Stimulated activated CD8-positive, alpha-beta memory T cell treated with anti-CD3 and anti-CD28 coated beads, Interleukin-4, amount 100 ng/mL, for 1 hour (primary cell): ENCODE measurements at places on chromosomes 16 and 17.
A peak's percentile ranks its signal among the peaks of the same experiment; 100 is the strongest.

DNA sequence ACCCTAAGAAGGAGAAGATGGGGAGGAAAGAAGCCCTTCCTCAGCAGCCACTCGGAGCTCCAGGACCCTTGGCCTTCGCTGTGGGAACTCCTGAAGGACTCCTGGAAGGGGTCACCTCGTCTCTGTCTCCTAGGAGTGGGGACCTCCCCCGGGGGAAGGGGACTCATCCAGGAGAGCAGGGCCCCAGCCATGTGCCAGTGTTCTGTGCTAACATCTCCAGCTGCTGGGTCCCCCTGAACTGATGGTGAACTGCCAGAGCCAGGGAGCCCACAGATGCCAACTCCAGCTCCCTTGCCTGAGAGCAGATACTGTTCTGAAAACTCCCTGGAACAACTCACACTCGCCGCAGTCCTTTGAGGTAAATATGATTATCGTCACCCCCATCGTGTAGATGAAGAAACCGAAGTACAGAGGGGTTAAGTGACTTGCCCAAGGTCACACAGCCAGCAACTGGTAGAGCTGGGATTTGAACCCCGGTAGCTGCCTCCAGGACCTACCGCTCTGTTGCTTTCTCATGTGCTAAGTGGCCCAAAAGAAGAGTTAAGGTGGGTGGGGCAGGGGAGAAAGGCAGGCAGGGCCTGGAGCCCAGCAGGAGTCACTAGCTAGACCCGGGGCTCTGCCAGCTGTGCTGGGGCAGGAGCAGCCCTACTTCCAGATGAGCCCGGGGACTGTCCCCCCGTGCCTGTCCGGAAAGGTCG, 10.5 kb downstream of the TIMM22 start:
- DNase-seq, result no peak

GRCh38 chr16:28554634-28555423, 1.1 kb downstream of the SGF29 start:
- no peak for DNase-seq

GRCh38 chr17:62937606-62938005, 28.4 kb upstream of the TANC2 start:
- no peak for DNase-seq

DNA sequence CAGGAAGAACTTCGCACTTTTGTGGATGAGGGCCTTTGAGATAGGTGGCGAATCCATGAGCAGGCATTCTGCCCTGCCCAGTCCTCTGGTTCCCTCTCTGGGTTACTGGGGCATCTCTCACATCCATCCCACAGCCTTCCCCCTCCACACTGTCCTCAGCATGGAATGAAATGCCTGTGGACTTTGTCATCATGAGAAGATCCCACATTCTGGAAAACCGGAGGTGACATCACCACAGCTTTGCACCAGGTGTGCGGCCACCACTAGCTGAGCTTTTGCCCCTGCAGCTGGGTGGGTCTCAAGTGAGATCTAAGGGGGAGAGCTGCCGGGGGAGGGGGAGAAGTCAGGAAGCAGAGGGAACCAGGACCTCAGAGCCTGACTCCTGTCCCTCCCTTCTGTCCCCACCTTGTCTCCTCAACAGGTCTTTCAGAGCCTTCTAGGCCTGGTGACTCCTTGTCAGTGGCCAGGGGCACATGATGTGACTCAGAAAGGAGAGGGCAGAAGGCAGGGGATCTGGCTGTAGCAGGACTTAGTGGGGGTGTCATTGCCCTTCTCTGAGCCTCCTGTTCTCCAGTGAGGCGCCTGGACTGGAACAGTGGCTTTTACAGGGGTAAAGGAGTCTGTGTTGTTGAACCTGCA, 40.0 kb upstream of the DLX4 start:
- DNase-seq, result no peak

DNA sequence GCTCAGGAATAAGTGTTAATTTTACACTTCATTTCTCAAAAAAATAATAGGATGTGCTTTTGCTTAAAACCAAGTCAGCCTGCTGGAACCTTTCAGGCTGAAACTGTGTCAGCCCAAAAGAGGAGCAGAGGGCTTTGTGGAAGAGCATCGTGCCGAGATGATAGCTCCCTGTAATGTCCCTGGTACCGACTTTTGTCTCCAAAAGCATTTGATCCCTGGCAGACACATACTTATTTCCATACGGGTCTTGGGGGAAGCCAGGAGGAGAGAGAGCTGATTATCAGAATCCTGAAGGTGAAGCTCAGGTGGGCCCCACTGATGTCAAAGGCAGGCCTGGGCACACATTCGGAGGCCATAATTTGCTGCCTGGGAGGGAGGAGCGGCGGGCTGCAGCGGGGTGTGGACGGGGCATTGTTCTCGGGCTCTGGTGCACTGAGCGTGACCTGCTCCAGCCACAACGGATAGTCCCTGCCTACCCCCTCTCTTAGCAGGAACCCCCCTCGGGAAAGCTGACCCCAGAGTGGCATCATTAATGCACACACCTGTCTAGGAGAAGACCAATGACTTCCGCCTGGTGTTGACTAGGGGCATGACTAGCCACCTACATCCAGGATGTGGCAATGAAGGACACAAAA, 155.9 kb downstream of the C16orf78 start:
- no peak for DNase-seq

GRCh38 chr16:64094992-64095634, 1026.8 kb downstream of the CDH11 start:
- DNase-seq, result no peak

DNA sequence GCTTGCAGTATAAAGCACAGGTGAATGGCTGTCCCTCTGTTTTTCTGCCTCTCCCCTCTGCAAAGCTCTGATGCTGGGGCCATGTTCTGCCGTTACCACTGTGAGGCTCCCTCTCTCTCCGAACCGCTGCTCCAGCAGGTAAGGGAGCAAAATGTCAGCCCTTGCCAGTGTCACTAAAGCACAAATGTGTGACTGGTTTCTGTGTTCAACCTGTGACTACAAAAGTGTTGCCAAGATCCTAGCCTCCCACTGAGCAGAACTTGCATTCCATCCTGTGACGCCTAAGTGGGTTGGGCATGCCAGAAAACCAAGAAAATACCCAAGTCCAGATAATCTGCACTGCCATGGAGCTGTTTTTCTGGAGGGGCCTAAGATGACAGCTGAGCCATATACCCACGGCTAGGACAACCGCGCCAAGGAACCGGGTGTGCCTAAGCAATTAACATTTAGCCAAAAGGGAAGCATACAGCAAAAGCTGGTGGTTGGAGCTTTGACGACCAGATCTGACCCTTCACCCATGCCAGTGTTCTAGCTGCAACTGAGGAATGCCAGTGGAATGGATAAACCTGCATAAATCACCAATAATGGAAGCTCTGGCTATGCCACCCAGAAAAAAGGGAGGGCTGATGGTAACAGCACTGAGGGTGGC, 35.0 kb downstream of the PSME3IP1 start:
- no peak for DNase-seq

DNA sequence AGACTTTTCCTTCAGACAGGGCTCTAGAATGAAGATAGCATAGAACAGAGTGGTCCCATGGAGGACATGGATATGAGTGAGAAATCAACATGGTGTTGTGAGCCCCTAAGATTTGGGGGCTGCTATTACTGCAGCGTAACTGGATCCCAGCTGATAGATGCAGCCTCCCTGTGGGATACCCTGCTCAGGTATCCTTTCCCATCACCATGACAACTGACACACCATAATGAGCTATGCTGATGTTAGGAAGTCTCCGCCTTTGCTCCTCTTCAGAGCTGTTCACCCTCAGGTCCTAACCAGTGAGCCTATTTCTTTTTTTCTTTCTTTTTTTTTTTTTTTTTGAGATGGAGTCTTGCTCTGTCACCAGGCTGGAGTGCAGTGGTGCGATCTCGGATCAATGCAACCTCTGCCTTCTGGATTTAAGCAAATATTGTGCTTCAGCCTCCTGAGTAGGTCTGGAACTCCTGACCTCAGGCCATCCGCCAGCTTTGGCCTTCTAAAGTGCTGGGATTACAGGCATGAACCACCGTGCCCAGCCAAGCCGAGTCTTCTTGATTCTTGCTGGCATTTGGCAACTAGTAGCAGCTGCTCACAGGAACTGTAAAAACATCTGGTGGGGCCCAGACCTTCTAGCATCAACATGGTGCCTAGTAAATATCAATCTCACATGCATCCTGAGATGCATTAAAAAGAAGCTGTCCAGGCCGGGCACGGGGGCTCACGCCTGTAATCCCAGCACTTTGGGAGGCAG, 17.1 kb downstream of the STX4 start:
- no peak for DNase-seq

- no peak for DNase-seq
These were observed 690 bp downstream of the NDE1 start for GRCh38 chr16:15650698-15651171.

DNA sequence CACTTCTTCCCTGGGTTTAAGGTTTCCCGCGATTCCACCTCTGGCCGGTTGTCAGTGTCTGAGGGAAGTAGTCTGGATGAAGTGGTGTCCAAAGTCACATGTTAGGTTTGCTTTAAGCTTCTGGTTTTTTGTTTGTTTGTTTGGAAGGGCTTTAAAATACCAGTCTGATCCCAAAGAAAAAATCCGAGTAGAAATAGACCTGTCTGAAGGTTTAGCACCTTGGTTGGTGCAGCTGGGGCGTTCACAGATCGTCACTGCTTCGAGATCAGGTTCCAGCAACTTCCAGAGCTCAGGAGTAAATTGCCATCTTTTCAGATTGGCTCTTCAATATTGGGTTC, 567 bp downstream of the TMEM97 start:
- DNase-seq, result no peak

DNA sequence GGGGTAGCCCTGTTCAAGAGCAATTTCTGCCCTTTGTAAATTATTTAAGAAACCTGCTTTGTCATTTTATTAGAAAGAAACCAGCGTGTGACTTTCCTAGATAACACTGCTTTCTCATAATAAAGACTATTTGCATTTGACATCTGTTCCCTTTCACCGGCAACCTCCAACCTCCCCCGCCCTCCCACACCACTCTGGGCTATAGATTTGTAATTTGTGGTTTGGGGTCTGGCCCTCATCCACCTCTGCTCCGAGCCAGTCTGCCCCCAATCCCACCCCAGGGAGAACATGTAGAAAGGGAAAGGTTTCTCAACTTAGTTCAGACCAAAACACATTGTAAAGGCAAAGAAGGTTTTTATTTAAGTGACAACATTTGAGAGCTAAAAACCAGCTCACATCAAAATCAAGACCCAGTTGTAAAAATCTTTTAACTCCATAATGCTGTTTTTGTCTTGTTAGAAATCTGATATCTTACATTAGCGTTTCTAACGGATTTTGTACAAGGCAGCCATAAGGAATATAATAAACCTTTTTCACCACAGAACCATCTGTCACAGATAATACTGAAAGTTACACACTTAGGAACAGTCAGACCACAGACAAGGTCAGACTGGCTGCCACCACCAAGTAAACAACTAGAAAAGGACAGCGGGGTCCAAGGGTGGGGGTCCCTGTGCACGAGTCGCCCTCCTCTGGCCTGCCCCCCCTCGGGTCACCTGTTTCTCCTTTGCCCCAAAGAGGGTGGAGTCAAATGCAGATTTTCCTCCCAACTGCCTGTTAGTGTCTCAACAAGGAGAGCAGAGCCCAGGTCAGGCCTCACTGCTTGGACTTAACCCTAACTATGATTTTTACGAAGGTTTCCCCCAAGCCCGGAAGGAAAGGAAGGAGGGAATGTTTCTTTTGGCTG, 6.9 kb downstream of the PIMREG start:
- no peak for DNase-seq

DNA sequence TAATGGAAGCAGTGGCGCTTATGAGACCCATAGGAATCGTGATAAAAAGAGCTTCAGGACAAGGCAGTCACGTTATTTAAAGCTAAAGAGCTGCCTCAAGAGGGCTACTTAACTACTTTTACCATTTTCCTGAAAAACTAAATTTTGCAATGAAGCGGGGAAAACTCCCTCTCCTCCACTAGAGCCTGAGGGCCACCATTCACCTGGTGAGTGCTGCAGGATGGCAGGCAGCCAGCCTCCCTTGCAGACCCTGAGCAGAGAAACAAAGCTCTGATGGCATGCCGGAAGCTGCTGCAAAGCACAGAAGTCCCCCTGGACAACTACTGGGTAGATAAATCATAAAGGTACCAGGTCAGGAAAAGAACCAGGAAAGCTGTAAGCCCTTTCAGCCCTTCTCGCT, 8.4 kb downstream of the AKTIP start:
- DNase-seq, result no peak

- DNase-seq, result no peak
These were observed 27.5 kb upstream of the HELZ start for GRCh38 chr17:67272312-67273047.

- DNase-seq, result no peak
These were observed 157.9 kb downstream of the WWOX start for GRCh38 chr16:78257376-78257728.

- DNase-seq, result no peak
These were observed 5.5 kb downstream of the KRT40 start for GRCh38 chr17:40978575-40979151.

- peak; percentile 54 for DNase-seq
These were observed 120.9 kb downstream of the METRNL start for GRCh38 chr17:83200231-83200699.

DNA sequence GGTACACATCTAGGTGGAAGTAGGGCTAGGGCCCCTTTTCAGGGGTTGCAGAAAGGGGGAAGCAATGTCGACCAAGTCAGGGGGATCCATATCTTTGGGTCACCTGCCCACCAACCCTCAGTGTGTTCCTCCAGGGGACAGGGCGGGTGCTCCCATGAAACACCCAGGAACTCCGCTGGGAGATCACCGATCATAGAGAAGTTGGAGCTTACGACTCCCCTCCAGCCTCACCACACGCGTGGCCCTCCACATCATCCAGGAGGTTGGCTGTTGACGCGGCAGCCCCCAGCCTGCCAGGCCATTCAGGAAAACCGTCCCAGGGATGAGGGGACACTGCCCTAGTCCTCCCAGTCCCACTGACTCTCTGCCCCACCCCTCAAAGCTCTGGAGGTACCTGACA, 17.3 kb upstream of the MRPS23 start:
- no peak for DNase-seq

- no peak for DNase-seq
These were observed 14.7 kb downstream of the STXBP4 start for GRCh38 chr17:54983260-54983659.

DNA sequence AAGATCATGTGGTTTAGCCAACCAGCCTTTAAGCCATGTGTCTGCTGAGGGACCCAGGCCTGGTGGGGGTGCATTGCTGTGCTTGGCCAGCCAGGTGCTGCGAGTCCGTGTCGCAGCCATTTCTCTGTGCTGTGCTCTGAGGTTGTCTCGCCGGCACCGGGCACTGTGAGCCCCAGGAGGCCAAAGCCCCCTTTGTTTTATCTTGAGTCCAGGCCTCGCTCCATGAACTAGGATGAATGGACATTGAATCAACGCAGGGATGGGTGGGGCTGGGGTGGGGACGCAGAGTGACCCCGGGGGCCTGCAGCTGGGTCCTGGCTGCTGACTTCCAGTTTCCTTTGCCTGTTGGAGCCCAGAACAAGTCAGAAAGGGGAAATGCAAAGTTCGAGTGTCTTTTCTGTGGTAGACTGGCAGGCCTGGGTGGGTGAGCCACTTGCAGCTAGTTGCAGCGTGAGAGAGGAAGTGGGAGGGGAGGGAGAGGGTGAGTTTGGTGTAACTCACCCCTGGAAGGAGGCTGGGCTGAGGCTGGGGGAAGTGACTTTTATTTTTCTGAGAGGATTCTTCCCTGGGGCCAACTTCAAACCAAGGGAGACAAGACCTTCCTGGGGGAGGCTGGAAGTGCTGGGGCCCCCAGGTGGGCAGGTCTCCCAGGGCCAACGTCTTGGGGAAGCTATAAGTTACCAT, 324.7 kb downstream of the SEC14L1 start:
- DNase-seq, result no peak

GRCh38 chr17:38507921-38508569, 79.8 kb downstream of the ARHGAP23 start:
- no peak for DNase-seq

- no peak for DNase-seq
These were observed 14.3 kb upstream of the NAGLU start for GRCh38 chr17:42521666-42522262.

- DNase-seq, result no peak
These were observed 20.2 kb upstream of the CPSF4L start for GRCh38 chr17:73281928-73282327.
